Breast epithelium (tissue), 4 donors: ENCODE measurements at places on chromosomes 4 and X. TPM values are rescaled to one million over a fixed set of nuclear protein-coding genes. Genes with fewer than 3 reads are reported as not detected.

- no peak overlapping the region for H3K27ac ChIP-seq
- no peak overlapping the region for H3K4me3 ChIP-seq
- no peak for DNase-seq
- H3K4me1 ChIP-seq: no peaks in the 10 kb centered on the region
- H3K36me3 ChIP-seq: no peaks in the 10 kb centered on the region
Measured at GRCh38 chrX:37926700-37927099, 79.3 kb upstream of the DYNLT3 start.

DNA sequence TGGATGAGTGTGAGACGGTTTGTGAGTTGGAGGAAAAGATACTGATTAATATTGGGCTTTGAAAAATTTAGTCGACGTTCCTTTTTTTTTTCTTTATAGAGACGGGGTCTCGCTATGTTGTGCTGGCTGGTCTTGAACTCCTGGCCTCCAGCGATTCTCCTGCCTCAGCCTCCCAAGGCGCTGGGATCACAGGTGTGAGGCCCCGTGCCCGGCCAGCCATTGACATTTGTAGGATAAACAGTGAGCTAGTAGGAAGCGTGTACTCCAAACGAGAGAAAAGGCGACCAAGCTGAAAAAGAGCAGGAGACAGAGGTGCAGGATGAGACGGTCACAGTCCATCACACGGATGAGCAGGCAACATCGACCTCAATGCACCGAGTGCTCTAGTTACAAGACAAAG, 19.4 kb downstream of the PPP2R3B start:
- H3K4me1 ChIP-seq: no peaks in the 10 kb centered on the region
- no peak for DNase-seq
- peaks cover 2% of the 10 kb centered on the region for H3K27me3 ChIP-seq
- no peaks in the 10 kb centered on the region for H3K36me3 ChIP-seq

GRCh38 chrX:24030597-24030996, 3.6 kb upstream of the KLHL15 start:
- DNase-seq: no peak
- no peak overlapping the region for H3K27ac ChIP-seq
- H3K36me3 ChIP-seq: no peaks in the 10 kb centered on the region
- no peak overlapping the region for H3K4me3 ChIP-seq

GRCh38 chrX:69185141-69185540, 19.9 kb upstream of the PJA1 start:
- DNase-seq: no peak
- no peak overlapping the region for H3K27ac ChIP-seq
- peaks cover 60% of the 10 kb centered on the region for H3K27me3 ChIP-seq
- H3K4me1 ChIP-seq: no peaks in the 10 kb centered on the region
- H3K4me3 ChIP-seq: no peak overlapping the region

- no peak overlapping the region for H3K27ac ChIP-seq
- H3K36me3 ChIP-seq: no peaks in the 10 kb centered on the region
Measured at GRCh38 chr4:134243742-134244713, 42.4 kb upstream of the PABPC4L start.

- peaks cover 32% of the 10 kb centered on the region for H3K27me3 ChIP-seq
- no peak overlapping the region for H3K27ac ChIP-seq
- H3K4me1 ChIP-seq: no peaks in the 10 kb centered on the region
- no peak overlapping the region for H3K4me3 ChIP-seq
Measured at GRCh38 chrX:47621851-47622250, 2.2 kb upstream of the SYN1 start.

DNA sequence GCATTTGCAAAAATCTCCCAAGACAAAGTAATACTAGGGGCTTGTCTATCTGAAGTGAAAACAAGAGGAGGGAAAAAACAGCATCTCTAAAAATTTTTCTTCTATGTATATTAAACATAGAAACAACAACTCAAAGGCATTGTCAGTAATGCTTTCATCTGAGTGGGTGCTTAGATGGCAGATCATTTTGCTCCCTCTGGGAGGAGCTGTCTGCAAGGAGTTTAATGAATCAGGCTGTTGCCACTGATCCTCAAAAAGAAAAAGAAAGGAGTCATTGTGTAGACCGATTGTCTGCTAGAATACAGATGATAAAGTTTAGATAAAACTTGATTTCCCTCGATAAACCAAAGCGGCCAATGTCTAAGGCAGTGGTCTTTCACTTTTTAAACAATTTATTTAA, 49.7 kb upstream of the KLHL8 start:
- H3K27me3 ChIP-seq: no peaks in the 10 kb centered on the region
- no peaks in the 10 kb centered on the region for H3K36me3 ChIP-seq
- H3K4me3 ChIP-seq: no peak overlapping the region
- no peaks in the 10 kb centered on the region for H3K4me1 ChIP-seq
- H3K27ac ChIP-seq: no peak overlapping the region

GRCh38 chr4:108399610-108400265, 220.6 kb upstream of the RPL34 start:
- H3K4me1 ChIP-seq: no peaks in the 10 kb centered on the region
- no peaks in the 10 kb centered on the region for H3K36me3 ChIP-seq
- no peak for DNase-seq
- H3K4me3 ChIP-seq: no peak overlapping the region
- no peak overlapping the region for H3K27ac ChIP-seq

- H3K27ac ChIP-seq: no peak overlapping the region
- H3K36me3 ChIP-seq: no peaks in the 10 kb centered on the region
- no peaks in the 10 kb centered on the region for H3K27me3 ChIP-seq
- no peak overlapping the region for H3K4me3 ChIP-seq
- no peaks in the 10 kb centered on the region for H3K4me1 ChIP-seq
Measured at GRCh38 chrX:117376460-117376859, 740.1 kb downstream of the KLHL13 start.

DNA sequence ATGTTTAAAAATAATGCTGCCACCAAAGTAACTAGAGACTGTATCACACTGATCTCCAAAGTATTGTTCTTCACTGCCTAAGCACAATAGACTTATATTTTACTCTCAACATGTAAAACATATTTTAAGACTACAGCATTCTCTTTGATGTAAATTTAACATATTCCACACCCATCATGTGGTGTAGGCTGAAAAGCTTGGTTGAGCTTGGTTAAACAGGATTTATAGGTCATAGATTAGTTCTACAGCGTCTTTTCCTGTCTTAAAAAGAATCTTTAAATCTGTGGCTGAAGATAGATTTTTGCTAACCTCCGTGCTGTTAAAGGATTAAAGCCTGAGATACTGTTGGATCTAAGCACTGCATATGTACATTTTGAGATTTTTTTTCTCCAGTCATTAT, 379.9 kb downstream of the SH2D1A start:
- no peaks in the 10 kb centered on the region for H3K27me3 ChIP-seq
- H3K27ac ChIP-seq: no peak overlapping the region
- H3K36me3 ChIP-seq: no peaks in the 10 kb centered on the region
- no peak for DNase-seq
- no peak overlapping the region for H3K4me3 ChIP-seq

GRCh38 chr4:180828455-180829018, 1414.7 kb upstream of the TENM3 start:
- no peak for DNase-seq
- H3K4me3 ChIP-seq: no peak overlapping the region
- H3K27me3 ChIP-seq: no peaks in the 10 kb centered on the region
- no peaks in the 10 kb centered on the region for H3K36me3 ChIP-seq
- no peaks in the 10 kb centered on the region for H3K4me1 ChIP-seq

DNA sequence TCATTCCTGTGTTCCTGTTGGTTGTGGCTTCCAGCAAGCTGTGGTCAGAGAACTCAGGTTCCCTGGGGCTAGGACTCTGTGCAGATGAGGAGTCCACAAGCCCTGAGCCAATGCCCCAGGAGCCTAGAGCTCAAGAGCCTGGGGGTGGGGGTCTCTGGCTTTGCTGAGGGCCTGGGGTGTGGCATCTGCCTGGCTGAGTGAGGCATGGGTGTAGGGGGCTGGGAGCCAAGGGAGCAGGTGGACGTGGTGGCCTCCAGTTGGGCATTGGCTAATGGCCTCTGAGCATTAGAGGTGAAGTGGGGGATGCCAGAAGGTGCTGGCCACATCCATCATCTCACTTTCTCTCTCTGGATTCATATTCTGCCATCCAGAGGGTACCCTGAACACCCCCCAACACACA, 5.3 kb upstream of the MAMLD1 start:
- no peak overlapping the region for H3K27ac ChIP-seq
- H3K4me3 ChIP-seq: no peak overlapping the region
- no peaks in the 10 kb centered on the region for H3K4me1 ChIP-seq
- no peaks in the 10 kb centered on the region for H3K36me3 ChIP-seq
- H3K27me3 ChIP-seq: no peaks in the 10 kb centered on the region
- no peak for DNase-seq

- peaks cover 36% of the 10 kb centered on the region for H3K27me3 ChIP-seq
- no peaks in the 10 kb centered on the region for H3K36me3 ChIP-seq
- H3K27ac ChIP-seq: no peak overlapping the region
- H3K4me3 ChIP-seq: no peak overlapping the region
- DNase-seq: no peak
Measured at GRCh38 chrX:120304256-120304655, 7.0 kb downstream of the TMEM255A start.

GRCh38 chrX:119266364-119266995, 30.4 kb downstream of the PGRMC1 start:
- no peak overlapping the region for H3K4me3 ChIP-seq
- no peaks in the 10 kb centered on the region for H3K4me1 ChIP-seq
- H3K27ac ChIP-seq: no peak overlapping the region
- H3K36me3 ChIP-seq: no peaks in the 10 kb centered on the region

DNA sequence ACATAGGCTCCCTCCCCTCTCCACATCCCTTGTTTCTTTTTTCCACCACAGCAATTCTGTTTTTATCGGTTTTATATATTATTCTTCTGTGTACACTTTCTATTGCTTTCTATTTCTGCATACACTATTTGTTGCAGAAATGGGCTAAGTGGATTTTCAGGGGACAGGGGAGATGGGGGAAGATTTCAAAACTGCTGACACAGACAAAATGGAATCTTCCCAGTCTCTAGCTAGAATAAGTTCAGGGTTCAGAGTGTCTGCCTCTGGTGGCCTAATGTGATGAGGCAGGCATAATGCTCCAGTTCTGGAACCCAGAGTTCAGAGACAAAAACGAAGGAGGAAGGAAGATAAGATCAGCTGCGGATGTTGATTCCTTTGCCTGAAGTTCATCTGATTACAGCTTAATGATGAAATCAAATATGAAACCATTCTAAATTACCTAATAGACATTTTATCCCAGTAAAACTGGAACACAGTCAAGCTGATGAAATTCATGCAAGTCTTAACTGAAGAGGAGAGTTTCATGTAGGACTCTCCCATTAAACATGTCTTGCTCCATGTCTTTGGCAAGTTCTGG, 447.1 kb downstream of the AFF2 start:
- DNase-seq: no peak
- H3K27ac ChIP-seq: no peak overlapping the region
- no peak overlapping the region for H3K4me3 ChIP-seq
- H3K36me3 ChIP-seq: no peaks in the 10 kb centered on the region
- H3K4me1 ChIP-seq: no peaks in the 10 kb centered on the region
- H3K27me3 ChIP-seq: no peaks in the 10 kb centered on the region

- no peak overlapping the region for H3K27ac ChIP-seq
- H3K4me3 ChIP-seq: no peak overlapping the region
- no peak for DNase-seq
- no peaks in the 10 kb centered on the region for H3K4me1 ChIP-seq
- no peaks in the 10 kb centered on the region for H3K27me3 ChIP-seq
Measured at GRCh38 chr4:95000076-95000648, 242.4 kb downstream of the BMPR1B start.

GRCh38 chrX:151402719-151403390, 5.8 kb downstream of the VMA21 start:
- no peak overlapping the region for H3K4me3 ChIP-seq
- peaks cover 8% of the 10 kb centered on the region for H3K27me3 ChIP-seq
- no peak overlapping the region for H3K27ac ChIP-seq
- DNase-seq: no peak
- no peaks in the 10 kb centered on the region for H3K4me1 ChIP-seq

- no peak overlapping the region for H3K4me3 ChIP-seq
- H3K27me3 ChIP-seq: no peaks in the 10 kb centered on the region
- no peaks in the 10 kb centered on the region for H3K36me3 ChIP-seq
Measured at GRCh38 chrX:25198253-25198652, 182.5 kb upstream of the ARX start.

DNA sequence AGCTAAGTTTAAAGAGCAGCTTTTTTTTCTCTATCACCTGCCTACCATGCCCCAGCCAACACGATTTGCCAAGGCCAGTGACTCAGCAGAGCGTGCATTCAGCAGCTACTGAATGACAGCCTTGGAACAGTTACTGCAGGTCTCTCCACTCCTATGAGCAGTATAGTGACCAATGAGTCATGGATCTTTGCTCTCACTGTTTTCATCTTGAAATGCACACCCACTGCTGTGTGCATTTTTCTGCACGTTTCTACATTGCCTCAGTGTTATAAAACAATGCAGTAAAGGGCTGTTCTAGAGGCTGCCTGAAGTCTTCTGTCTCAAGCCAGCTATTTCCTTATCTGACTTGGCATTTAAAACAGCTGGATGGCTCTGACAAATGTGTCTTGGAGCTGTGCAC, 66.0 kb upstream of the C4orf54 start:
- no peaks in the 10 kb centered on the region for H3K36me3 ChIP-seq
- no peak overlapping the region for H3K4me3 ChIP-seq
- H3K4me1 ChIP-seq: no peaks in the 10 kb centered on the region
- no peak for DNase-seq

DNA sequence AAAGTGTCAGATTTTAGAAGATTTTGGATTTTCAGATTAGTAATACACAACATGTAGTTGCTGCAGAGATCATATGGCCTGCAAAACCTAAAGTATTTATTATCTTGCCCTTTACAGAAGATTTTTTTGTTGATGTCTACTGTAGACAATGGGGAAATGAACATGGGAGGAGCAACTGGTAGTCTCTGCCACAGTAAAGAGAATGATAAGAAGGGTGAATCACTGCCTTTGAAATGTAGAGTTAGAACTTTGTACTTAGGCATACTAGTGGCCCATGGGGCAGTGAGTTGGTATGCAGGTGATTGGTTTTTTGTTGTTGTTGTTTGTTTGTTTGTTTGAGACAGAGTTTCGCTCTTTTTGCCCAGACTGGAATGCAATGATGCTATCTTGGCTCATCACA, 50.1 kb downstream of the GAB1 start:
- H3K4me1 ChIP-seq: peaks cover 17% of the 10 kb centered on the region
- no peaks in the 10 kb centered on the region for H3K36me3 ChIP-seq
- DNase-seq: no peak
- no peak overlapping the region for H3K27ac ChIP-seq

GRCh38 chr4:24646798-24647460, 62.6 kb upstream of the DHX15 start:
- H3K36me3 ChIP-seq: no peaks in the 10 kb centered on the region
- no peak overlapping the region for H3K27ac ChIP-seq
- H3K4me3 ChIP-seq: no peak overlapping the region
- no peak for DNase-seq
- no peaks in the 10 kb centered on the region for H3K27me3 ChIP-seq
- no peaks in the 10 kb centered on the region for H3K4me1 ChIP-seq

CENPVL3 gene
- total RNA-seq: not detected

LGI2 gene
- total RNA-seq: 1.2 TPM

OCRL gene
- 22.1 TPM for total RNA-seq

PABPC1L2A gene
- total RNA-seq: not detected

GRPR gene
- total RNA-seq: 5.3 TPM

ARX gene
- not detected for total RNA-seq

GUCY1B1 gene
- total RNA-seq: 5.4 TPM

GC gene
- not detected for total RNA-seq

HCCS gene
- 7.9 TPM for total RNA-seq

ARMCX1 gene
- total RNA-seq: 36.9 TPM

PORCN gene
- 17.0 TPM for total RNA-seq

ARSD gene
- 28.0 TPM for total RNA-seq

TTC29 gene
- not detected for total RNA-seq

CENPVL1 gene
- total RNA-seq: not detected
